CD8-positive, alpha-beta memory T cell (primary cell): ENCODE measurements at places on chromosomes 5 and 9.
A peak's percentile ranks its signal among the peaks of the same experiment; 100 is the strongest.

GRCh38 chr5:96823900-96824380 is 16.2 kb upstream of the ERAP1 start:
- no peaks in the 10 kb centered on the region for H3K27me3 ChIP-seq
- peaks cover 31% of the 10 kb centered on the region for H3K4me1 ChIP-seq
- no peak overlapping the region for H3K27ac ChIP-seq
- H3K36me3 ChIP-seq, result no peaks in the 10 kb centered on the region

DNA sequence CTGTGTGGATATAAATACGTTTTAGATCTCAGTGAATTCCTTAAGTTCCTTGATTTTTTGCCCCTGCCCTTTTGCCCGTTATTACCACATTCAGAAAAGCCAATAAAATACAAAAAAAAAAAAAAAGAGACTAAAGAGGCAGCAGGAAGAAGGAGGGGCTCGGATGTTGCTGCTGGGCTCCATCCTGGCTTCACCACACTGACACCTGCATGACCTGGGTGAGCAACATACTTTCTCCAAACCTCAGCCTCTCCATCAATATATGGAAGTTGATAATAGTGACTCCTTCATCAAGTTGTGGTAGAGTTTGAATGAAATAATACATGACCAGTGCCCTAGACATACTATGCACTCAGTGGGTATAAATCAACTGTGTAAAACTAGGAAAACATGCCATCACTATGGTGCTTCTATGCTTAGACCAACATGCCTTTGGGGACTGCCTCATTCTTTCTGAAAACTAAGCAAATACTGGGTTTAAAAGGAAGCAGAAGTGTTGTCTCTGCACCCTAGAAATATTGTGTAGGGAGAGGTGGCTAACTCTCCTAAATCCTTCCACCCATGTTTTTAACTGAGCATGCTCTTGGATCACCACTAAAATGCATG is 243.0 kb downstream of the PIK3R1 start:
- H3K36me3 ChIP-seq, result no peaks in the 10 kb centered on the region
- peak; percentile 9 for DNase-seq
- H3K27me3 ChIP-seq, result no peaks in the 10 kb centered on the region
- H3K4me3 ChIP-seq, result no peak overlapping the region

DNA sequence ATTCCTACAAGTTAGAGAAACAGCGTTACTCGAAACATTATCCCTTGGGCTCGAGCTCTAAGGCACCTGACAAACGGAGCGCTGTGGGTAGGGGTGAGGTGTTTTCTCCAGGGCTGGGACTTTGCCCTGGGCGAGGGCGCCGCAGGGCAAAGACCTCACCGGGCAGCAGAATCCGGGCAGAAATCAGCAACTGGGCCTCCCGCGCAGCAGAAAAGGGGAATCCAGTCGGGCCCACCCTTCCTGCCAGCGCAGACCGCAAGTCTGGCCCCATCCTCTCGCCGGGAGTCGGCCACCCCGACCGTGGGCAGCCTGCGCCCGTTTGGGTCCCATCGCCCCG is 430 bp upstream of the MSH3 start:
- H3K4me3 ChIP-seq, result peak overlapping the region; percentile 74
- no peaks in the 10 kb centered on the region for H3K27me3 ChIP-seq
- peaks cover 5% of the 10 kb centered on the region for H3K36me3 ChIP-seq
- H3K27ac ChIP-seq, result peak overlapping the region; percentile 68
- DNase-seq, result no peak

DNA sequence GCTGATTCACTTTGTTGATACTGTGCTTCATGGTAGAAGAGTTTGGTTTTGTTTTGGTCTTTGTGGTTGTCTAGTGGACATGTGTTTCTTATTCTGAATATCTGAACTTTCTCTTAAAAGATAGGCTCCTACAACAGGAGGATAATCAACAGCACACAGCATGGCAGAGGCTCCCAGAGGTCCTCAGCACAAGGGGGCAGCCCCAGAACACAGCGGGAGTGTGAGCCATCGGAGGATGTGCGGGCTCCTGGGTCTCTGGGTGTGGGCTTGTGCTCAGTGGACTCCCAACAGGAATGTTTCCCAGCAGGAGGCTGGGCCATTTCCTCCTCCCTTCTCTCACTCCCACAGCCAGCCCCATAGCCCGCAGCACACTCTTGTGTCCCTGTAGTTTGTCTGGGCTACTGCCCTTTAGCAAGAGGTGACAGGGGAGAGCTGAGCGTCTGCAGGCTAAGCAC is 164.3 kb upstream of the OTULINL start:
- H3K4me3 ChIP-seq, result no peak overlapping the region
- H3K27ac ChIP-seq, result no peak overlapping the region
- H3K36me3 ChIP-seq, result no peaks in the 10 kb centered on the region
- no peaks in the 10 kb centered on the region for H3K27me3 ChIP-seq
- peaks cover 31% of the 10 kb centered on the region for H3K4me1 ChIP-seq

DNA sequence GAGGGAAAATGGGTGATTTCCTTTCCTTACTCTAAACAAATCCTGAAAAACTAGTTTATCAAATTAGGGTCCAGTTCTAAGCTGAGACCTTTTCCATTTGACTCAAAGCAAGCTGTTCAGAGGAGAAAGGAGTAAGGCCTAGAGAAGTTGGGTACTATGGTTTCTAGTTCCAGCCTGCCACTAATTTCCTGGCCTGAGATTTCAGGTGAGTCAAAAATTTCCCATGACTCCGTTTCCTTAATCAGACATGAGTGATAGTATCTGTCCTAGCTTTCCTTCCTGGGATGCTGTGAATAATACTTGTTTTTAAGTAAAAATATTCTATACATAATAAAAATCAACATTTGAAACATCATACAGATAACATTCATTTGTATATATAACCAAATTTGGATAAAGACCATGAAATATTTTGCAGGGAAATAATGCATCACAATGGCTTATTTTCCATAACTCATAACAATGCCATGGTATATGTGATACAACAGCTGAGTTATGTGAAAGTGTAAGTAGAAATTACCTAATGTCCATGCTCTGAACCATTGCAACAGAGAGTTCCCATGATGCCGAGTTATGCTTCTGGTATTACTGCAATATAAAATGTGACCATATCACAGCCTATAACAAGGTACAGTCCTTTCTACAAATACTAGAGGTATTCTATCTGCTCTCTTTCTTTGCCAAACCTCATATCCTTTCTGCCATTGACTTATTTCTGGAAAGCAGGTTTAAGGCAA is 142.7 kb downstream of the MLLT3 start:
- no peak for DNase-seq
- no peaks in the 10 kb centered on the region for H3K27me3 ChIP-seq
- H3K27ac ChIP-seq, result no peak overlapping the region
- peaks cover under 1% of the 10 kb centered on the region for H3K4me1 ChIP-seq
